H9 (cell line): ENCODE measurements at places on chromosomes 5 and 9.
A peak's percentile ranks its signal among the peaks of the same experiment; 100 is the strongest.

- DNase-seq: no peak
Measured at GRCh38 chr5:108546939-108547338, 165.0 kb upstream of the FBXL17 start.

- DNase-seq: no peak
Measured at GRCh38 chr5:77948476-77948875, 172.3 kb upstream of the TBCA start.

GRCh38 chr5:59216841-59217240 lies 634.0 kb downstream of the RAB3C start:
- DNase-seq: no peak

DNA sequence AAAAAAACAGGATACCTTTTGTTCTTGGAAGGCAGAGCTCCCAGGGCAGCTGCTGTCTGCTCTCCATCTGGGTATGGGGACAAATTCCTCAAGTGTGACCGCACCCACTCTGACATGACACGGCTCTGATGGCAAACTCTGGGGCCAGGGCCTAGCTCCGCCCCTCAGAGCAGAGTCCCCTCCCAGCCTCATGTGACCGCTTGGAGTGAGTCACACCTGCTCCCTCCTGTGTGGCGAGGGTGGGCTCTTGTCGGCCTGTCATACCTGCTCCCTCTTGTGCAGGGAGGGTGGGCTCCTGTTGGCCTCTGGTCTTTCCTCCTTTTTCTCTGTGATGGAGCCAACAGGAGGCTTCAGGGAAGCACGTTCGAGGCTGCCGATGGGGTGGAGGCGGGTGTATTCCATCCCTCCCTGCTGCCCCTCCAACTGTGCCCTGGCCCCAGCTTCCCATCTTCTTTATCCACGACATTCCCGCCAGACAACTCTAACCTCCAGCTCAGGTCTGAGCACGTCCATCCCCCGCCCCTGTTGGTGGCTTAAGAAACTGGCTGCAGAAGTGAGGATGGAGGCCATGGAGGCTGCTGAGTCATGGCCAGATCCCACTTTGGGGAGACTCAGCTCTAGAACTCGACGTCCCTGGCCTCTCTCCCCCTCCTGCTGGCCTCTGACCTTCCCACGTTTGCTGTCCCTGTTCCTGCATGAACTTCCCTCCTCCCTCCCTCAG lies 65.3 kb downstream of the OLFM1 start:
- DNase-seq: peak; percentile 88

GRCh38 chr9:19493876-19494275 lies 85.1 kb downstream of the ACER2 start:
- no peak for DNase-seq
